MG63 (cell line): ENCODE measurements at places on chromosomes 12 and 14. TPM values are rescaled to one million over a fixed set of nuclear protein-coding genes. Genes with fewer than 3 reads are reported as not detected.

GRCh38 chr12:89729946-89730459, 21.4 kb upstream of the ATP2B1 start:
- no peak for DNase-seq

The EIF2S3B gene
- 1.8 and 4.8 TPM in 2 replicates for total RNA-seq

DNA sequence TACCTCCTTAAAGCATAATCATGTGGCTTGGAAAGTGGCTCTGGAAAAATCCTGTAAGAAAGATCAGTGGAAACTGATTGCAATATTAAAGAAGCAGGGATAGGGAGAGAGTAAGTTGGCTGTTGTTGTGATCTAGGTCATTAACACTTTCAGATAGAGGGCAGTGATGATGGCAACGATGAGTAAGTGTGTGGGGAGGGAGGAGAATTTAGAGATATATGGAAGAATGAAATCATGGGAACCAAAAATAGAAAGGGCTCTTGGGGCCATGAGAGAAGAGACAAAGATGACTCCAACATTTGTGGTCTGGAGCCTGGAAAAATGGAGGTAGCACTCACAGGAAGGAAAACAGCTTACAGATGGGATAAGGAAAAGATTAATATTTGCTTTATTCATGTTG, 23.3 kb downstream of the SNRPF start:
- no peak for DNase-seq

DNA sequence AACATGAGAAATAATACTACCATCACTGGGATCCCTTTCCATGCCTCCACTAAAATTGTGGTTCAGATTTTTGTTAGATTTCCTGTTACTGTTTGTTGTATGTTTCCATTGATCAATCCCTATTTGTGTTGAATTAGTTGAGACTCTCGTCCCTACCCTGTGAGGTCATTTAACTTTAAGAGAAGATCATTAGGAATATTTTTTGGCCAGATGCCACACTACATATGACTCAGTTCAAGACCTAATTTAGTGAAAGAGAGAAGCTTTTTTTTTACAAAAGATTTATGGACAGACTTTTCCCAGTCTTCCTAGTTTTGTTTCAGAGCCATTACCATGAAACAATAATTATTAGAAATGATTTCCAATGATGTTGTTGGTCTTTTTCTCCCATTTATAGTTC, 35.5 kb downstream of the CPSF6 start:
- DNase-seq = no peak

The PLEKHG7 gene
- total RNA-seq = not detected in 2 replicates

DNA sequence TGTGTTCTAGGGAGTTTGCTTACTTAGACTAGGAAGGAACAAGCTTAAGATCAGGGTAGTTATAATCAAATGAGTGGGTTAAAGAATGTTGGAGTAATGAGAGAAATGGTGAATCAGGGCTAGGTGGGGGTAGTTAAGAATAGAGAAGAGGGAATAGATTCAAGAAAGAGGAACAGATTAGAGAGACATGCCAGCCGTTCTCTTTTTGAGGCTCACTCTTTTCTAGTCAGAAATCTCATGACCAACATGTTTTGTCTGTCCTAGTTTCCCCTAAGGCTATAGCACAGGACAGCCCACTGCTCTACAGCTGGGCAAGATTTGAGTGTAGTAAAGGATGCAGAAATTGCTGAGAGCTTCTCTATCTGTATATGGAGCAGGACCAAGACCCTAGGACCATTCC, 258.4 kb downstream of the AKAP6 start:
- DNase-seq = no peak

DNA sequence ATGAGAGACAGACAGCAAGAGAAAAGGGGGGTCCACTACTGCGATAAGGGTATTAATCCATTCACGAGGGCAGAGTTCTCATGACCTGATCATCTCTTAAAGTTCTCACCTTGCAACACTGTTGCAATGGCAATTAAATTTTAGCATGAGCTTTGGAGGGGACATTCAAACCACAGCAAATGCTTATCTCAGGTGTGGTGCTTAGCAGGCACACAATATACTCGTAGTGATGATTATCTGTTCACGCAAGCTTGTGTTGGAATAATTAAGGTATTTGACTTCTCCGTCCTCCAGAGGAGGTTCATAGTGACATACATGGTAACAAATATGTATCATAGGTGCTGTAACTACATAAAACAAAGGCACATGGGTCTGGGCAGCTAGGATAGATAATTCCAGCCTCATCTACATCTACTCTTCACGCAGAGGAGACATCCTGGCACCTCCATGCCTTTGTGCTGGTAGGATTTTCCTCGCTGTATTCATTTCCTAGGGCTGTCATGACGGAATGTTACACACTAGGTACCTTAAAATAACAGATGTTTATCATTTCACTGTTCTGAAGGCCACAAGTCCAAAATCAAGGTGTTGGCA, 221.2 kb downstream of the RBM19 start:
- DNase-seq = no peak

DNA sequence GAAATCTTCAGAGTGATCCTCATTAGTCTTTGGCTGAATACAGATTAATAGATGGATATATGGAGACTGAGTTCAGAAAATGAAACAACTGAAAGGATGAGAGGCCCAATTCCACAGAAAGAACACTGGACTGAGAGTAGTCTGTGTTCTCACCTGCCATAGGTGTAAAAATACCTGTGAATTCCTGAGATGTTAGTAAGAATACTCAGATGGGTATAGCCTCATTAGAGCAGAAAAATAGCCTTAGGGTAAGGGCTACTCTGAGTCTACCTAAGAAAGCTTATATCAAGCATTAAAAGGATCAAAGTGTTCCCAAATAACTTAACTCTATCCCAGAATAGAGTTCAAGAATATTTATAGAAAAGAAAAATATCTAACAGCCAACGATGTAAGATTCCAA, 1510.3 kb upstream of the SEL1L start:
- no peak for DNase-seq

DNA sequence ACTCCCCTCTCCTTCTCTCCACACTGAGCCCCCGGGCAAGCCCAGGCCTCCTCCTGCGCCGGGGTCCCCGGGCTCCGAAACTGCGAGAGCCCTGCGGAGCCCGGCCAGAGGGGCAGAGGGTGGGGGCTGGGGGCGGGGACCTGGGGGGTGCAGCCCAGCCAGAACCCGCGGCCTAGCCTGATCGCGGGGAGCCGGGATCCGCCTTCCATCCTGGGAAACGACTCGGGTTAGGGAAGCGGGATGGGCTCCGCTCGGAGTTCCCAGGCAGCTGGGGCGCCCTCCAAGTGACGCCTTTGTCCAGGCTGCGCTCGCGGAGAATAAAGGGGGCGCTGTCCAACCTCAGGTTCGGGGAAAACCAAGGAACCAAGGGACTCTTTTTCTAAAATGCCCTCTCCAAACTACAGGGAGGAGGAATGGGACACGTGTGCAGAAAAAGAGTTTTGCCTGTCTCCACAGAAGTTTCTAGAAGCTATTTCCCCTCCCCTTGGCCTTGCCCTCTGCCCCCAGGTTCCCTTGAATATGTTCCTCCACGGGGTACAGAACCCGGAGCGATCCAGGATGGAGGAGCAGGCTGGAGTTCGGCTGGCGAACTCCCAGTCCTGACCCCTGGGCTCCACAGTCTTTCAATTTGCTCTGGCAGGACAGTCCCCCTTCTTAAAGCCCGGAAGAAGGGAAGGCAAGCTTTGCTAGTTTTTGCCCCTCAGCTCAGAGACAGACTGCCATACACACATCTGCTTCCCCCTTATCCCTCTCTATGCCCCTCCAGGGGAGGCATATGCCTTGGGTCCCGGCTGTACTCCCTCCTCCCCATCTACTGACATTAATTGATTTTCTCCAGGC, 13.9 kb downstream of the NKX2-1 start:
- no peak for DNase-seq

GRCh38 chr12:30144777-30145683, 361.3 kb upstream of the TMTC1 start:
- no peak for DNase-seq

GRCh38 chr14:23086565-23086964, 8.4 kb downstream of the ACIN1 start:
- no peak for DNase-seq
